ENCODE measurements at places on chromosomes 2 and 18. TPM values are rescaled to one million over a fixed set of nuclear protein-coding genes. Genes with fewer than 3 reads are reported as not detected.

- no peak for DNase-seq
Observed at GRCh38 chr18:75063196-75063595, 145.7 kb downstream of the PTGR3 start.

DNA sequence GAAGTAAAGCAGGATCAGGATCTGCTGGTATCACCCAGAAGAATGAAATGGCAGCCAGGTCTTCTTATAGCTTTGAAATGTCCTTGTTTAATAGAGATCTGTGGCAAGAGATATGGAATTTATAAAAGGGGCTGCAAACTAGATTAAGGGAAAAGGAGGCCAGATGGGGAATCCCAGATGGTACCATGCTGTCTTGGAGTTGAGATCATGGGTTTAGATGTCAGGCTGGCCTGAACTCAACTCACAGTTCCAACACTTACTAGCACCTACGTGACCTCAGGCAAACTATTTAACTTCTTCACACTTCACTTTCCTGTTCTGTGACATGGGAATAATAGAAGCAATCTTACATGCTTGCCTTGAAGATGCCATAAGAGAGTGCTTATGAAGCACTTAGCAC, 188.2 kb downstream of the ALK start:
- no peak for DNase-seq

DNA sequence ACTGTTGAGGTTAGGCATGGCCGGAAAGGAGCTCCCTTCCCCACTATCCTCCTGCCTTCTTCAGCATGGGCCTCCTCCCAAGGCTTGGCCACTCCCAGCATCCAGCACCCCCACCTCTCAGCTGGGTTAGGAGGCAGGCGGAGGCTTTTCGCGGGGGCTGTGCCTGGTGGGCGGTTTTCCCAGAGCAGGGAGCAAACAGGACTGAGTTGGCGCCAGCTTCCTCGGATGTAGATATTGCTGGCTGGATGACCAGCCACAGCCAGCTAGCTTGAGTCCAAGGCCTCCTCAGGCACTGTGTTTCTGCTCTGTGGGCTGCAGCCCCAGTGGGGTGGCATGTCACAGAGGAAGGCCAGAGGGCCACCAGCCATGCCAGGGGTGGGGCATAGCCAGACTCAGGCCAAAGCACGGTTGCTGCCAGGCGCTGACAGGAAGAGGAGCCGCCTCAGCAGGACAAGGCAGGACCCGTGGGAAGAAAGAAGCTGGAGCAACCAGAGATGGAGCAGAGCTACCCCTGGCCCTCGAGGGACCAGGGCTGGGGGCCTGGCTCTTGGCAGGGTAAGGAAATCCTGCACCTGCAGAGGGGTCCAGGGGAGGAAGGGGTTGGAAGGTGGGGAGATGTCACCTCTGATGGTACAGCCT, at the start of gene TCF23:
Gene TCF23 (plus strand): TSS at position 204 of the 639 bp plus-strand sequence. CDS start 130 bp downstream, at position 334.
- DNase-seq, result no peak

The CCDC68 gene
- total RNA-seq, result 3.5 TPM

The FAM237A gene
- total RNA-seq, result not detected

The USP40 gene
- 22.1 TPM for total RNA-seq

Measured in Daoy (cell line).